ENCODE measurements at places on chromosomes 11 and 22.

DNA sequence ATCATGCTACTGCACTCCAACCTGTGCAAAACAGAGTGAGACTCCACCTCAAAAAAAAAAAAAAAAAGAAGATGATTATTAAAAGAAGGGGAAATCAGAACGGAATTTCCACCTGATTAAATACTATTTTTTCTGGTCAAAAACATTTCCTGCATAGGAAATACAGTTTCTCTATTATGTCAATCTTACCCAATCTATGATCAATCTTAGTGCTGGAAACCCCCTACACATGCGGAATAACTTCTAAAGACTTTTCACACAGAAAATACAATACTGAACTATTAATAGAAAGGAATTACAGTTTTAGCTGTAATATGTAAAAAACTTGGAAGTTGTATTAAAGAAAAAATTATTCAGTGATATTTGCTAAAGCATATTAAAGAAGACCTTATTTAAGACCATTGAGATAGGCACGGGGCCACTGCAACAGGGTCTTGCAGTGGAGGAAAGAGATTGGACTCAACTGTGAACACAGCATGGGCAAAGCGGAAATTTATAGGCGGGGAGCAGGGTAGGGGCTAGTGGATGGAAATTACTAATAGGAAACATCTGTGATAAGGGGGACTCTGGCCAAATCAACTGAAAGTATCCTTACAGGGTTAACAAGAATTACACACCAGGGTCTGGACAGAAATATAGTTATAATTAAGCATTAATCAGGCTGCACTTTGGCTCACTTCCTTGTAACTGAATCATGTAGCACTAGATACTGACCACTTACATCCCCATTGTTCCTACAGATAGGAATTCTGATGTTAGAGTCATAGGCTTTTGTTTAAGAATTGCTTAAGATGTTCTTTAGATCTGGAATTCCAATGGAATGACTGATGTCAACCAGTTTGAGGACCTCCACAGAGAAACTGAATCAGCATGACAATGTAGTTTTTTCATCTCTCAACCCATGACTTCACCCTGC is 411.5 kb upstream of the DDI1 start:
- DNase-seq: no peak

DNA sequence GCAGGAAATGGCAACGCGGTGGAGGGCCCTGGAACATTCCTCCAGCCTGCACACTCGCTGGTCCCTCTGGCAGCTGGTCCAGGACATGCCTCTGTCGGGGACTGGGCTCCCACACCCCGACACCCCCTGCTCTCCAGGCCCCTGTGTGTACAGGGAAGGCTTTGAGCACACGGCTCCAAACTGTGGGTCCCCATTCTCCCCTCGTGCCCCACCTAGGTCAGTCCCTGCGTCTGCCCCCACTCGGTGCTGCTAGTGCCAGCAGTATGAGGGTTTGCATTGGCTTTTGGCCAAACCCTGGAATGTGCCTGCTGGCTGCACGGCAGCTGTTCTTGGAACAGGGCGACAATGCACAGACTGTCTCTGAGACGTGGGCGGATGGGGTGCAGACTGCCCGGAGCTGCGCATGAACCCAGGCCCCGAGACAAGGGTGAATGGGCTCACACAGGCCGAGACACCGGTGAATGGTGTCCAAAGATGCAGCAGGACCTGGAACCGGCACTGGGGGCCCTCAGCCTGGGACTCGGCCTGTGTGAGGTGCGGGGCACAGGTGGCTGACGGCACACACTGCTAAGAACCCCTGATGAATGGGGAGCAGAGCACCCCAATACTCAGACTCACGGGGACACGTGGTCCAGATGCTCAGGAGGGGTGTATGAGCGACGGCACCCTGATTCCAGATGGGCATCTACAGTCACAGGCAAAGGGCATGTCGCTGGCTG is 7.5 kb upstream of the SYT8 start:
- no peak for DNase-seq

GRCh38 chr11:1341928-1342524 is 32.6 kb upstream of the TOLLIP start:
- no peak for DNase-seq

- no peak for DNase-seq
These were observed 155.7 kb downstream of the ATG16L2 start for GRCh38 chr11:72969894-72970335.

- no peak for DNase-seq
These were observed 189.7 kb downstream of the GUCY1A2 start for GRCh38 chr11:106828576-106828975.

- no peak for DNase-seq
These were observed 21.7 kb upstream of the HSPA8 start for GRCh38 chr11:123083623-123084029.

DNA sequence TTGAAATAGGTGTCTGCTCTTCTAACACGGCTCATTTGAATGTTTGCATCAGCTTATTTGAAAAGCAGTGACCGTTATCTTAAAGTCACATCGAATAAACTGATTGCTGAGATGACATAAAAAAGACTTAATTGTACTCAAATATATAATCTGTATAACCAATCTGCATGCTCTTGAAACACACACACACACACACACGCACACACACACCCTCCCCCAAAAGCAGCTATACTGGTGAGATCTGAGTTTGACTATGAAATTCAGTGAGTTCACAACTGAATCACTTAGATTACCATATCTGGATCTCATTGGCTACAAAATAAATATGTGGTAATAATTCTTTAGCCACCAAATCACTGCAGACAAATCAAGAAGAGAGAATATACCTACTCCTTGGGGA is 3.8 kb upstream of the IFTAP start:
- DNase-seq: no peak

DNA sequence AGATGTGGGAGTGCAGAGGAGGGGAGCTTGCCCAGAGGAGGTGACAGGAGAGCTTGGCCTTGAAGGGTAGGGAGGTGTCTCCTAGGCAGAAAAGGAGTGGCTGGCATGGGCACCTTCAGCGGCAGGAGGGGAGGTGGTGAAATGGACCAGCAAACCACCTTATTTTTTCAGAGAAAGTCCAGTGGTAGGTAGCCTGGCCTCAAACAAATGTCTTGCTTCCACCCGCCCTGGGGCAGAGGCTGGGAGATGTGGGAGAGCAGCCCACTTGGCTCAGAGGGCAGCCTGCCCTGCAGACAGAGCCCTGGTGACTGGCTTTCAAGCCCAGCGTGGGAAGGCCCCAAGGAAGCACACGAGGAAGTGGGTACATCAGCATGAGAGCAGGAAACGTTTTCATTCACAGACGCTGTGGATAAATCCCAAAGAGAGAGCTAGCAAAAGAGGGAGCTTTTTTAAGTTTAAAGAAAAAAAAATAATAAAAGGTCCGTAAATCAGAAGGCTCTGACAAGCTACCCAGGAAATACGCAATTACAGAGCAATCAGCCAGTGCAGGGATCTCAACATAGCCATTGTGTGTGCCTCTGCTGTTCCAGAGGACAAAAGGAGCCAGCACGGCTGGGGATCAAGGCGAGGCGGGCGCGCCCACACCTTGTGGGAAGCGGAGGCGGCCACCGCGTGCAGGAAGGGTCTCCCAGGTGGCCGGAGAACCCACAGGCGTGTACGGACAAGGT is 238.7 kb upstream of the PLET1 start:
- no peak for DNase-seq

DNA sequence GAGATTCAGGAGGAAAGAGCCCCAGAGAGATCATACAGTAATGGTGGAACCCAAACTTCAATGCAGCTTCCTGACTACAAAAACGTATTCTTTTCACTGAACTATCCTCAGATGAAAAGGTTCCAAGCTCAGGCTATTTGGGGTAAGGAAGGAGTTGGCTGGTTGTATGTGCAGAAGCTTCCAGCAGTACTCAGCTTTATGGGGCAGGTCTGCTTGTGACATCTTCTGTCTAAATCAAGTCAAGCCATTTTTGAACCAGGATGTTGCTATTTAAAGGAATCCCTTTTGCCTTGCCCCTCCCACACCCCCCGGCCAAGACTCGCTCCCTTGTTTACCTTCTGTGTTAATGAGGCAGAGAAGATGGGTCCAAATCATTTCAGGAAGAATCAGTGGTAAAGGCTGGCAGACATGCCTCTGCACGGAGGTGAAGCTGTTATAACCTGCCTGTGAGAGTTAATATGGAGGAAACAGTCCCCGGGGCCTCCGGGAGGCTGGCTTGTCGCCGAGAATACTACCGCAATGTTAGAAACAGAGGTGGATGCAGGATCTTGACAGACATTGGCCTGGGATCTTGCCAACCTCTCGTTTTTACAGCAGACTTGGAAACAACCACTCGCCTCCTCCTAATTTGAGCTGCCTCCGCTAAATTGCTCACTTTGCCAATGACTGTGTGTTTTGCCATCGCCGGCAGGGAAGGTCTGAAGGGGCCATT is 45.4 kb downstream of the TIMP3 start:
- no peak for DNase-seq

- DNase-seq: no peak
These were observed 95.2 kb upstream of the LDLRAD3 start for GRCh38 chr11:35848616-35849015.

All from activated naive CD8-positive, alpha-beta T cell treated with anti-CD3 and anti-CD28 coated beads, Interleukin-2, amount 50 U/mL, for 16 hours (primary cell).